ENCODE measurements at places on chromosomes 12 and 14.

- DNase-seq = no peak
Measured at GRCh38 chr14:84622357-84622756, 907.6 kb upstream of the FLRT2 start.

DNA sequence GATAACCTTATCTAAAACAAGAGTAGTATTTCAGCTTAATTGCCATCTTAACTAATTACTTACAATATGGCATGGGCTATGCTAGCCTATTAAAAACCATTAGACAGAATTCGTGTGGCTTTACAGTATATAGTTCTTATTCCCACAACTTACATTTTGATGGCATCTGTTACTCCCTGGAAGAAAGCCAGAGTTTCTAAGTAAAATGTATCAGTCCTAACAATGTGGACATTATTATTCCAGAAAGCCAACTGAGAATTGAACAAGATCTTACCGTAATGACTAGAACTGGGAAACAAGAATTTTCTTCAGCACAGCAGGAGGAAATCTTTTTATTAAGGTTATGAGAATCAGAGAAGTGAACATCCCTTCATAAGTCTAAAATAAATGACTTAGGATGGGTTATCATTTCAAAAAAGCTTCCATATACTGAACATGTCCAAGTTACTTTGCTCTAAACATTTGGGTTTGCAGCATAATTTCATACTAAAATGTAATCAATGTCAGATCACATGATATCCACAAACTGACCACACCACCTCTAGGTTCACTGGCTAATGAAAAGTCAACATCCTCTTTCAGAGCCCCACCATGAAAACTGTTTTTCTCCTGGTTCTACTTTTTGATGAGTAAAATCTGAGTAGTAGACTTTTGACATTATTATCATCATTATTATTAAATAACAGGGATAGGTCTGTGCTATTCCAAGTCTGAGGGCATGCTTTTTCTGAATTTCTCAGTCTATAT, 179.7 kb downstream of the SSPN start:
- no peak for DNase-seq

DNA sequence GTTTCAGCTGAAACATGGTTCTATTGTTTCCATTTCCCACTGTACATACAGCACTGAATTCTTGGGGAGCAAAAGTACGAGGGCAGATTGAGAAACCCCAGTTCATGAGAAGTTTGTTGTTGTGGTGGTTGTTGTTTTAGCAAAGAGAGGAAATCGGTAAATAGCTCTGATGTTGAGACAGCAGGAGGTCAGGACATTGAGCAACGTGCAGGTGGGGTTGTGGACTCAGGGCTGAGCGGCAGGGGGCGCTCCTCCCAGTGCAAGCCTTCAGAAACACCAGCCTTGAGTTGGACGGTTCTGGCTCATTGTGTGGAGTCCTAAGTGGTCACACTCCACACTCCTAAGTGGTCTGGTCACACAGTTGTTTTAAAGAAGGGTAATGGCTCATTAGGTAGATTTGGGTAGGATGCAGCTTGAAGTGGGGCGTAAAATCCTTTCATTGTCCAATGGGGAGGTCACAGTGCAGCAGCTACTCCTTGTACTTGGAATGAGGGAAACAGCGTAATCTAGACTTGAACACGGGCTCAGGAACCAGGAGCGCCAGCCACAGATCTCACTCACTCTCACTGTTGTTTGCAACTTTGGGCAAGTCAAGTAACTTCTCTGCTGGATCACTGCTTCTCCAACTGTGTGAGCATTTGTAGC, 14.5 kb upstream of the PWP1 start:
- no peak for DNase-seq

- DNase-seq = no peak
Measured at GRCh38 chr14:73312687-73313086, 75.4 kb downstream of the PAPLN start.

DNA sequence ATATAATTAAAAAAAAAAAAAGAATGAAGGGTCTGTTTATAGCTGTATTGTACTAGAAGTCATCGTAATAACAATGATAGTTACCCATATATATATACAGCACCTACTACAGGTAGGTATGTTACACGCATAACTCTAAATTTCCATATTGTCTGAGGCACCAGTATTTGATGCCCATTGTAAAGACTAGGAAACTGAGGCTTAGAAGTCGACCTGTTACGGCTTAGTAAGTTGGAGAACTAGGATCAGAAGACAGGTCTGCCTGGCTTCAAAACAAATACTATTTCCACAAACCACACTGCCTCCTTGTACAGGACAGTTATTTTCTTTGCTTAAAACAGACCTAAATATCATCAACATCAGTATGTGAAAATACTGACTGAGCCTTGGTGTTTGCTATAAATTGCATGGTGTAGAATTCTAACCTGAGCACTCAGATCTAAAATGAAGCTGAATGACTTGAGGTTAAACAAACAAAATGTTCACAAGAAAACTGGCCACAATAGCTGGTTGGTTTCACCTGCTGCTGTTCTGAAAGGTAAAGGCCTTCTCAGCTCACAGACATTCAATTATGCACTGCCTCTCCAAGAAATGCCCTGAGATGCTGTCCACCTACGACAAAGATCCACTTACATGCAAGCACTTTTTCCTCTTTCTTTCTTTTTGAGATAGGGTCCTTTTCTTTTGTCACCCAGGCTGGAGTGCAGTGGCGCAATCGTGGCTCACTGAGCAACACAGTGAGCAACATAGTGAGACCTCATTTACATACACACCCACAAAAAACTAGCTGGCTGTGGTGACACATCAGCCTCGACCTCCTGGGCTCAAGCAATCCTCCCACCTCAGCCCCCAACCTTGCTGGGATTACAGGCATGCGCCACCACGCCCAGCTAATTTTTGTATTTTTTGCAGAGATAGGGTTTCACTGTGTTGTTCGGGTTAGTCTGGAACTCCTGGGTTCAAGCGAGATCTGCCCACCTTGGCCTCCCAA, 35.7 kb downstream of the SSH1 start:
- no peak for DNase-seq

- DNase-seq = no peak
Measured at GRCh38 chr14:85895603-85896002, 365.7 kb downstream of the FLRT2 start.

DNA sequence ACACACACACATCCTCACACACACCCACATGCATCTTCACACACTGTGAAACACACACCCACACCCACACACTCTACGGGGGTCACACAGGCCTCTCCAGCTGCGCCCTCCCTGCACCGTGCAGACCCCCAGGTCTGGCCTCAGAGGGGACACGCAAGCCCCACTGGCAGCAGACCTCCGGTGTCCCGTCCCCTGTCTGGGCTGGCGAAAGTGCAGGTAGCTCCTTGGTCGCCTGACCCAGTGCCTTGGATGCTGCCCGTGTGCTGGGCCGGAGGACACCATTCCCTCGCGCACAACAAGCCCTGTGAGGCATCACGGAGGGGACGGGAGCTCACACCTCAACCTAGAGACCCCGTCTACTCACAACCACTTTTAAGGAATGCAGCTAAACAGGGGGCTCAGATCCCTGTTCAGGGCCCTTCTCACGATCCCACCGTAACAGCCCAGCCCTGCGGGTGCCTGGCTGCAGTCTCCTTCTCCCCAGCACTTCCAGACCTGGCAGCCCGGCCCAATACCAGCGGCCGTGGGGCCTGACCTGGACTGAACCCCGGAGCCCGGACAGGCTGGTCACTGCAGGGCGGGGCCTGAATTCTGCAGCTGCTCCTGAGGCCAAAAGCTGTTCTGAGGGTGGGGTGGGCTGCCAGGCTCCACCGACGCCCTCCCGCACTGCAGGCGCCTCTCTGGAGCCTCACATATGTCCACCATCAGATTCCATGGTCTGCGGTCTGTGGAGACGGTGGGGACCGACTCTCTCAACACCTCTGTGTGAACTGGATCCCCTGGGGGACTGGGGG, 42.1 kb upstream of the FZD10 start:
- no peak for DNase-seq

DNA sequence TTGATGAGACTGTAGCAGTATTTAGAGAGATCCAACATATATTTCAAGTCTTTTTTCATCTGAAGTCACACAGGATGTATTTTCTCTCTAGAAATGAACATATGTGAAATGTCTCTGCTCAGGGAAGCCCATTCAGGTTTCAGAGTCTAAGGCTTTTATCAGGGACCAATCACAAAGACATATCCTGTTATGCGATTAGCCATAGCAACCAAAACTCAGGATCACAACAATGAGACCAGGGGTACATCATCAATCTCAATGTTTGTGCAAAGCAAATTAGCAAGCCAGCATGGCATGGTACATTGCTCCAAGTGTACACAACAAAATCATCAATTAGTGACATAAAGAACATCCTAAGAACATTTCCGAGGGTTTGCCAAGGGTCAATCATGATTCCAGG, 99.2 kb upstream of the AMN1 start:
- no peak for DNase-seq

- no peak for DNase-seq
Measured at GRCh38 chr12:1287446-1287975, 296.5 kb downstream of the ERC1 start.

- DNase-seq = no peak
Measured at GRCh38 chr12:32947206-32948067, 50.9 kb upstream of the PKP2 start.
